ENCODE measurements at places on chromosomes 7 and 10. TPM values are rescaled to one million over a fixed set of nuclear protein-coding genes. Genes with fewer than 3 reads are reported as not detected.
A peak's percentile ranks its signal among the peaks of the same experiment; 100 is the strongest.

DNA sequence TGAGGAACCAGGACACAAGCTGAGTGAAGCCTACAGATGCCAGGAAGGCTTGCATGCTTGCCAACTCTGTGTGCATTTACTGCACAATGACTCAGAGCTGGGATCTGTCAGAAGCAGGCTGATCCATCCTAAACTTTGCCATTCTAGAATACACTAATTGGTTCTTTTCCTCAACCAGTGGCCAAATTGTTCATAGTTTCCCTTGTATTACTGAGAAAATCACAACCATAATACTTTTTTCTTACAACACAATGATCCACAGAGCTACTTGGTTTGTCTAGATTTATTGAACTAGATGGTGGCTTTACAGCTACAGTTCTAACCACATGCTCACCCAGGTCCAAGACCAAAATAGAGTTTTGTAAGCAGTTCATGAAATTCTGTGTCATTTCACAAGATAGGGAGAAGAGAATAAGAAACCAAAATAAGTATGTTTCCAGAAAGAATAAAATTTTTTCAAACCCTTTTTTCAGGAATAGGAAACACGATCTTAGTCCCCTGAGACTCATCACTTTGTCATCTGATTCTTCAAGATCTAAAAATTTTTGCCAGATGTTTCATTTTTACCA is 21.0 kb upstream of the LRRC17 start:
- H3K36me3 ChIP-seq, result no peaks in the 10 kb centered on the region
- no peak overlapping the region for H3K4me3 ChIP-seq
- no peaks in the 10 kb centered on the region for H3K4me1 ChIP-seq

DNA sequence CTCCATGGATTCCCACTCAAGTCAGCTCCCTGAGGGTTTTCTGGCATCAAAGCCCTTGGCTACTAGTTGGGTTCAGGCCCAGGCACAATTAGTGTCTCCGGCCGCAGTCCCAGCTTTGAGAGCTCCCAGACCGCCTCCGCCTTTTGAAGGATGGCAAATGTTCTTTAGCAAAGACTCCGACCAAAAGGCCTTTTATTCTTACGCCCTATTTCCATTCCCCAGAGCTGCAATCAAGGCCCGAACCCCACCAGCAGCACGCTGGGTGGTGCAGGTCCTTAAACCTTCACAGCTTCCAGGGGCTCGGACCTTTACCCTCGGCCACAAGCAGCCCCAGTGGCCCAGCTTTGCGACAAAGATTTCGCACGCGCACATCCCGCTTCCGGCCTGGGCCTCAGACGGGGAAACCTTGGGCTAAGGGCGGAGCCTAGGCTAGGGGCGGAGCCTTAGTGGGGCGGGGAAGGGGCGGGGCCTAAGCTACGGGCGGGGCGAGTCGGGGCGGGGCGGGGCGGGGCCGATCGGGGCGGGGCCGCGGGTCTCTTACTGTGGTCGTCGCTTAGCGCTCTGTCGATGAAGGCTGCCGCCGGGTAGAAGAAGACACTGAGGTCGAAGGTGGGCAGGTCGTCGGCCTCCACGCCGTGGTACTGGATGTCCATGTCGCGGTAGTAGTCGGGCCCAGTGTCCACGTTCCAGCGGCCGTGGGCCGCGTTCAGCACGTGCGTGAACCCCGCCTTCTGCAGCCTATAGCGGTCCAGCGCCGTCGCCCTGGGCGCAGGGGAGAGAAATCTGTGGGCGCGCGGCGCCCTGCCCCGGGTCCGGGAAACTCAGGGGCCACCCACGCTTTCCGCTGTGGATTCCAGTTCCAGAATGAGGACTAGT is 68.0 kb upstream of the SAMD8 start:
- H3K27me3 ChIP-seq, result no peaks in the 10 kb centered on the region
- peak; percentile 21 for DNase-seq
- H3K4me1 ChIP-seq, result peaks cover 15% of the 10 kb centered on the region
- peak overlapping the region; percentile 60 for H3K4me3 ChIP-seq
- no peaks in the 10 kb centered on the region for H3K36me3 ChIP-seq
- H3K27ac ChIP-seq, result no peak overlapping the region

DNA sequence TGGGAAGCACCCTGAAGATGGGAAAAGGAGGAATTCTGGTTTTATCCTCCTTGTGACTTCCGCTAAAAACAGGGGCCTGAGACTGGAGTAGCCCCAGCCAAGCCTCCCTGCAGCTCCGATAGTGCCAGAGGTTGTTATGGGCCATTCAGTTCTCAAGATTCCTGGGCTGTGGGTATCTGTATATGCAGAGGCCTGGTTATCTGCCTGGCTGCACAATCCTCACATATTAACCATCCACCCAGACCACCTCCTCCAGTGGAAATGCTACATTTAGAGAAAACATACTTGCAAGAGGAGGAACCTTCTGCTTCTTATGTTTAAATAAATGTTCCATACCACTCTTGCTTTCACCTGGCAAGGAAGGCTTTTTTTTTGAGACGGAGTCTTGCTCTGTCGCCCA is 34.6 kb downstream of the ARL3 start:
- H3K27me3 ChIP-seq, result no peaks in the 10 kb centered on the region
- peaks cover 32% of the 10 kb centered on the region for H3K4me1 ChIP-seq
- H3K27ac ChIP-seq, result no peak overlapping the region
- no peaks in the 10 kb centered on the region for H3K36me3 ChIP-seq
- no peak overlapping the region for H3K4me3 ChIP-seq

- no peak overlapping the region for H3K4me3 ChIP-seq
- DNase-seq, result no peak
- H3K36me3 ChIP-seq, result peaks cover 72% of the 10 kb centered on the region
- H3K4me1 ChIP-seq, result no peaks in the 10 kb centered on the region
These were observed 35.9 kb downstream of the SEC23IP start for GRCh38 chr10:119928411-119928810.

DNA sequence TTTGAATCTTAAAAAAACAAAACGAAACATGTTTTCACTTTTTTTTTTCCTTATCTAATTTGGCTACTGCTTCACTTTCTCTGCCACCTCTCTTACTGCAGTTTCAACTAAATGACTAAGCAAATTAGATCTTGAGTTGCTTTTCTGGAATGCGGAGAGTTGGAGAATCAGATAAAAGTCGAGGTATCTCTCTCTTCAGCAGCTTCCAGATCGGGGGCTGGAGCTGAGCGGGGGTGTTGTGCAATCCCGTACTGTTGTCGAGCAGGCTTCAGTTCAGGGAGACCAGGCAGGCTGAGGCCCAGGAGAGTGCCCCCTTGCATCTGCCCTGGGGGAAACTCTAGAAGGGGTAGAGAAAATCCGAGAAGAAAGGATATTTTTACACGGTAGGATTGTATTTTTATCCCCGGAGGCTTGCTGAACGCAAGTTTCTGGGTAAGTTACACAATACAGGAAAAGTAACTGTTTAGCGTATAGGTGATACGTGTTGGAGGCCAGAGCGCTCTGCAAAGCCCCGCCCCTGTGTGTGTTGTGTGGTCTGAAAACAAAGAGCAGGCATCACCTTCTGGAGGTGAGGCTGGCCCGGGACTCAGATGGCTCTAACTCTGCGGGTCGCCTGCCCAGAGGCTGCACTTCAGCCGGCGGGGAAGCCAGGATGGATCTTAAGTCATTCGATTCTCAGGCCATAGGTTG is 116.6 kb downstream of the KLF6 start:
- DNase-seq, result peak; percentile 69
- peak overlapping the region; percentile 47 for H3K4me3 ChIP-seq
- no peaks in the 10 kb centered on the region for H3K36me3 ChIP-seq
- H3K27me3 ChIP-seq, result peaks cover 3% of the 10 kb centered on the region
- H3K27ac ChIP-seq, result peak overlapping the region; percentile 88
- H3K4me1 ChIP-seq, result peaks cover 49% of the 10 kb centered on the region

- H3K4me1 ChIP-seq, result peaks cover 29% of the 10 kb centered on the region
- DNase-seq, result no peak
- no peaks in the 10 kb centered on the region for H3K27me3 ChIP-seq
These were observed 12.0 kb downstream of the PWWP2B start for GRCh38 chr10:132408823-132409666.

- H3K4me1 ChIP-seq, result no peaks in the 10 kb centered on the region
- H3K27ac ChIP-seq, result no peak overlapping the region
- no peak for DNase-seq
- H3K4me3 ChIP-seq, result no peak overlapping the region
- H3K36me3 ChIP-seq, result no peaks in the 10 kb centered on the region
- peaks cover 20% of the 10 kb centered on the region for H3K27me3 ChIP-seq
These were observed 92.6 kb downstream of the PTPRE start for GRCh38 chr10:127999297-128000129.

- H3K36me3 ChIP-seq, result no peaks in the 10 kb centered on the region
- H3K27me3 ChIP-seq, result no peaks in the 10 kb centered on the region
- no peaks in the 10 kb centered on the region for H3K4me1 ChIP-seq
- DNase-seq, result no peak
- H3K4me3 ChIP-seq, result no peak overlapping the region
- H3K27ac ChIP-seq, result no peak overlapping the region
These were observed 12.0 kb upstream of the GLCCI1 start for GRCh38 chr7:7956531-7957128.

- H3K27me3 ChIP-seq, result no peaks in the 10 kb centered on the region
- H3K4me3 ChIP-seq, result no peak overlapping the region
- H3K4me1 ChIP-seq, result no peaks in the 10 kb centered on the region
- DNase-seq, result no peak
- H3K27ac ChIP-seq, result no peak overlapping the region
- no peaks in the 10 kb centered on the region for H3K36me3 ChIP-seq
These were observed 920.5 kb downstream of the KCNMA1 start for GRCh38 chr10:76717141-76717540.

DNA sequence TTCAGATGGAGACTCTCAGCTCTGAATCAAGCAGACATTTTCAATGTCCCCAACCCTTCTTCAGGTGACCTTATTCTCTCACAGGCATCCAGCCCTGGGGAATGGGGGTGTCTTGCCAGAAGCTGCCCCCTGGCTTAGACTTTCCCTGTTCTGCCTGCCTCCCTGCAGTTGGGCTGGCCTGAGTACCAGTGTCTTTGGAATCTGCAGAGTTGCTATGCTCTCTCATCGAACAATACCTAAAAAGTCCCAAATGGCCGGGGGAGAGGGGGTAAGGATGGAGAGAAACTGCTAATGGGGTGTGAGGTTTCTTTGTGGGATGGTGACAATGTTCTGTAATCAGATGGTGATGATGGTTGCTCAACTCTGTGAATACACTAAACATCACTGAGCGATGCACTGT is 20.6 kb downstream of the SLC18A2 start:
- no peak overlapping the region for H3K27ac ChIP-seq
- H3K4me3 ChIP-seq, result no peak overlapping the region
- no peak for DNase-seq
- peaks cover 22% of the 10 kb centered on the region for H3K4me1 ChIP-seq
- H3K36me3 ChIP-seq, result peaks cover 6% of the 10 kb centered on the region
- H3K27me3 ChIP-seq, result no peaks in the 10 kb centered on the region

- no peaks in the 10 kb centered on the region for H3K4me1 ChIP-seq
- H3K27ac ChIP-seq, result no peak overlapping the region
- H3K4me3 ChIP-seq, result no peak overlapping the region
- no peaks in the 10 kb centered on the region for H3K27me3 ChIP-seq
- DNase-seq, result no peak
These were observed 233.0 kb downstream of the EMX2 start for GRCh38 chr10:117775526-117775925.

DNA sequence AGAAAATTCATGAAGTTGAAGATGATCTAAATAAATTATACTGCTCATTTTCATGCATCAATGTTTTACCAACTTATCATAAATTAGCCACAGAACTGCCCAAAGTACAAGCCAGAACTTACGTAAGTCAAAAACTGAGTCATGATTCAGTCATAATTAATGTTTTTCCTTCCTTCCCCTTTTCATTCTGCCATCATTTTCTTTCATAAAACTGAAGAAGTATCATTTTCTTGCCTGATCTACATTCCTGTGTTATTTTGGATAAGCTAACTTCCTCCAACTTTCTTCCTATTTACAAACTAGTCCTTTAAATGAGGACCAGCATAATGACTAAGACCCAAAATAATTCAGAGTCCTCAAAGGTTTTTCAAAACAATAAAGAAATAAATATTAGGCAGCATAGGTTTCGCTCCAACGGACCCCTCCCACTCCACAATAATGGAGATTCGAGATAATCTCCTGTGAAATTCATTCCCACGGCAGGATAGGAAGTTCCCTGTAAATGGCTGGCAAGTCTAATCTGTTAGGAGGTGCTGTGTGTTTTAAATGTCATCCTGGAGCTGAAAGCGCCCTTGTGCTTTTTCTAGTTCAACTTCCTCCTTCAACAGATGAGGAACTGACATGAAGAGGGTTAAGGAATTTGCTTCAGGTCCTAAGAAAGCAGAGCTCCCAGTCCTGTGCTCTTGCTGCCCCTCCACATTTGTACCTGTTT is 218.9 kb downstream of the DOCK4 start:
- H3K36me3 ChIP-seq, result no peaks in the 10 kb centered on the region
- no peak for DNase-seq

DNA sequence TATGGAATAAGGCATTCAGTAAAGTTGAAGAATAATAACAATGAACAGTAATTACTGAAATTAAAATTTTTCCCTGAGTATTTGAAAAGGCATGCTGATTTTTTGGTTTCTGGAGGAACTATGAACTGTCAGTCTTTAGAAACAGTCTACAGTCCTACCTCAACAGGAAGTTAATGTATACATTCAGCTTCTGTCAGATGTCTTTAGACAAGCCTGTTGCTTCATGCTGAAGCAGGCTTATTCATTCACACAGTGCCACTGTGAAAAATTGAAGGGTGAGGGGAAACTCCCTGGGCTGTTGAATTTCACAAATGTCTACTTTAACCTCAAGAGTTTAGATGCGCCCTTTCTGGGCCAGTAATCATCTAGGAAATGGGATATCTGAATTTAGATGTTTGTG is 3.5 kb downstream of the NRF1 start:
- H3K27me3 ChIP-seq, result no peaks in the 10 kb centered on the region
- H3K4me3 ChIP-seq, result no peak overlapping the region
- peak; percentile 53 for DNase-seq
- H3K27ac ChIP-seq, result no peak overlapping the region
- H3K36me3 ChIP-seq, result no peaks in the 10 kb centered on the region

- no peaks in the 10 kb centered on the region for H3K27me3 ChIP-seq
- H3K4me1 ChIP-seq, result no peaks in the 10 kb centered on the region
- DNase-seq, result no peak
- H3K27ac ChIP-seq, result no peak overlapping the region
- no peak overlapping the region for H3K4me3 ChIP-seq
- H3K36me3 ChIP-seq, result peaks cover 4% of the 10 kb centered on the region
These were observed 68.1 kb downstream of the VPS41 start for GRCh38 chr7:38840736-38841460.

DNA sequence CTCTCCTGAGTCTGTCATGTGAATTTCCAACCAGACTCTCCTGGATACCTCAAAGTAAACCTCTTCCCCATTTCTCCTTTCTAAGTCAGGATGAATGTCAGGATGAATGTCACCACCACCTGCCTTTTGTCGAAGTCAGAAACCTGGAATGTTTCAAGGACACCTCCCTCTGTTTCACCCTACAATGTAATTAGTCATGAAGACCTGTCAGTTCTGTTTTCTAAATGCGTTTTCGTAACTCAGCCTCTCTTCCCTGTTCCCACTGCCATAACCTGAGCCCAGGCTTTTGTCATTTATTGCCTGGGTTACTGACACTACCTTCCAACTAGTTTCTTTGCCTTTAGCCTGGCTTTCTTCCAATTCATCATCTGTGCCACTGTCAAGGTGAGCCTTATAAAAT is 5.5 kb upstream of the STN1 start:
- H3K27ac ChIP-seq, result no peak overlapping the region
- H3K27me3 ChIP-seq, result no peaks in the 10 kb centered on the region
- DNase-seq, result no peak

GRCh38 chr7:30997316-30997715 is 33.6 kb downstream of the GHRHR start:
- DNase-seq, result no peak
- H3K36me3 ChIP-seq, result no peaks in the 10 kb centered on the region
- H3K27me3 ChIP-seq, result peaks cover 13% of the 10 kb centered on the region
- no peaks in the 10 kb centered on the region for H3K4me1 ChIP-seq
- no peak overlapping the region for H3K4me3 ChIP-seq

Gene BTBD16
- not detected for total RNA-seq

Gene SEMA3E
- total RNA-seq, result not detected

Gene DPP6
- total RNA-seq, result not detected

Gene FAM237B
- not detected for total RNA-seq

Gene HOXA10
- total RNA-seq, result 0.36 TPM
